Frontal cortex (tissue), 4 donors: ENCODE measurements at places on chromosomes 3 and 15.

DNA sequence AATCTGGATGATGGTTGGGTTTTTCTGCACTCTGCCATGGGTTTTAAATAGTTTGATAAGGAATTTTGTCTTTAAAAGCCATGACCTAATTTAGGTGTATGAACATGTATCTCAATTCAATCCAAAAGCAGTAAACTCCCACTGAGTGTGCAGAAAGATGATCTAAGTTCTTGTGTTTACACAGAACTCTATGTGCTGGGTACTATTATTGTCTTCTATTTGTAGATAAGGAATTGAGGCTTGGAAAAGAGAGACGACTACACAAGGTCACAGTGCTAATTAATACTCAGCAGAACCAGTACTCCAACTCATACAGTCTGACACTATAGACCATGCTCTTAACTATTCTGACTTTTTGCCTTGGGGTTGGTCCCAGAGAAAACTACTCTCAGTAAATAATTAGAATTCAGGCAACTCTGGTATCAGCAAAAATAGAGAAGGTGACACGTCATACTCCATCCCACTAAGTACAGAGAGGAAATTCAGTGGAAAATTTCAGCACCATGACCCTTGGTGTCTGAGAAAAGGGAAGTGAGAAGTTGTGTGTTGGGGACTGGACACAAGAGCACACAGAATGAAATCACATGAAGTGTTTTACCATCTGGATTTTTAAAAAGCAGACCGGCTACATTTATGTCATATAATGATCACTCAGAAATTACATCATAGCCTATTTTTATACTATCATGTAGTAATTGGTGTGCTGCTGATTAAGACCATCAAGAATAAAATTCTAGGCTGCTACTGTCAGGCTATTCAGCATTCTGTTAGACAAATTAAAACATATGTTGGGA lies 18.3 kb upstream of the MYH15 start:
- DNase-seq: no peak

DNA sequence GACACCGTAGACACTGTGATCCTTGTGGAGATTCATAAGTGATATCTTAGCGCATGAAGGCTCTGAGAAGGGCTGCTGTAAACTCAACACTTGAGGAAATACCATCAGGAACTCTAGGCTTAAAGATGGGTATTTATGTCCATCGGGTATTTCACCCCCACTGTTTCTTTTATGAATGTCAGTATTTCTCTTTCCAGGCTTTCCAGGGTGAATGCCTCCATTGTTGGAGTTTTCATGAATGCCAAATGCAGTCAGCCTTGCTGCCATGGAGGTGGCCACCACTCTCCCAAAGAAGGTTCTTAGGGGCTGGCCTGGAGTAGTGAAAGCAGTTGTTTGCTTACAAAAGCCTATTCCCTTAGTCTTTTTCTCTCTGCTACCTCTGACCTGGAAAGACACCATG lies 259.2 kb downstream of the SLCO3A1 start:
- DNase-seq: no peak

DNA sequence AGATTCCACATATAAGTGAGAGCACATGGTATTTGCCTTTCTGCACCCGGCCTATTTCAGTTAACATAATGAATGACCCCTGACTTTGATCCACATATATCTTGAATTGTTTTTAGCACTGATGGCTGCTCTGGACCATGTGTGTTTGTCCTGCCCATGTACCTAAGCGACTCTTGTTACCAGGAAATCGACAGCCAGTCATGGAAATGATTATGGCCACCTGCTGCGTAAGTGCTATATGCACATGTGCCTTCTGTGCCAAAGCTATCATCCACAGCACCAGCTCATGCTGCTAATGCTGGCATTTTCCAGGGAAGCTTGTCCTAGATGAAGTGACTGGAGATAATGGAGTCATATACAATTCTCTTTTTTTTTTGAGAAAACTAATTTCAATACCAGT lies 103.7 kb downstream of the PEX5L start:
- DNase-seq: no peak

- DNase-seq: no peak
These were observed 66.6 kb downstream of the PROS1 start for GRCh38 chr3:93907132-93907531.

DNA sequence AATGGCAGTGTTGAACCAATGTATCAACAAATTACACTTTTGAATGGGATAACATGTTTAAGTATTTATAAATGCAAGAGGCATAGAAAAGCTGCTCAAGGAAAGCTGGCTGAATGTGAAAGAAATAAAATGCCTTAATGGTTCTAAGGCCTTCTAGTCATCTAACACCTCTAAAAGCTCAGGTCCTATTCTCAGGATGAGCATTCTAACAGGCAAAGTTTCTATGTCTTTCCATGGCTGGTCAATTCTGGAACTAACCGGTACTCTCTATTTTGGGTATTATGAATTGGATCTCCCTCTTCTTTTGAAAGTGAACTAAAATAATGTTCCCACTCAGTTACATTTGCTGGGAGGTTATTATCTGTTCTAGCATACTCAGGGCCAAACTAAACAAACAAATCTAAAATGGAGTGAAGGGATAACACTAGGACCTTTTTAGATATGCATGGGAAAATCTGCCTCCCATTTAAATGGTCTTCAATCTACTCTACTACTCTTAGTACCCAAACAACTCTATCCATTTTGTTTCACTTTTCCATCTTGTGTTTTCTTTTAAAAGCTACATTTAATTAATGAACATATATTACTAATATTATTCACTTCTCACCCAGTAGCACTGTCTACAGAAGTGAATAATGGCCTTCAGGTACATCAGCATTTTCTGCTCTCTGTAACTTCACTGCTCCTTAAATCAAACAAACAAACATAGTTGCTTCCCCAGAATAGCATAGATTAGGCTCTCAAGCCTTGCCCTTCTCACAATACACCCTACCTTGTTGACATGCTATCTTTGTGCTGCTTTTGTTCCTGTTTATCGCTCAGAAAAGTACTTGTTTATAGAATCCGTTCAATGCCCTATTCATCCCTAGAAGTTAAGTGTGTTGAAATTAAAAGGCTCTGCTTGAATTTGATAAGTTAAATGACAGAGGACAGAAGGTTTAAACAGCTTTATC lies 46.4 kb downstream of the CBLB start:
- DNase-seq: no peak

DNA sequence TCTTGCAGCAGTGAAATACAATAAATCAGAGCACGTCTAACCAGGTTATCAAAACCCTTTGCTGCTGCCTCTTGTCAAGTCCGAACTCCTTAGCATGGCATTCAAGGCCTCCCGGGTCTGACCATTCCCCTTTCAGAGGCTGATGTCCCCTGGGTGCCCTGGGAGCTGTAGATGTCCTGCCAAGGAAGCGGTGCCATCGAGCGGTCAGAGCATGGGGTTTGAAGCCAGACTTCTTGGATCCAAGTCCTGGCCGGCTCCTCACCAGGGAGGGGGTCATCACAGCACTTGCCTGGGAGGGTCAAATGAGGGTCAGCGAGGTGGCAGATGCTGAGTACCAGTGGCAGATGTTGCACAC lies 496 bp downstream of the TF start:
- no peak for DNase-seq

- DNase-seq: no peak
These were observed 102.8 kb downstream of the LSAMP start for GRCh38 chr3:116342499-116342898.

DNA sequence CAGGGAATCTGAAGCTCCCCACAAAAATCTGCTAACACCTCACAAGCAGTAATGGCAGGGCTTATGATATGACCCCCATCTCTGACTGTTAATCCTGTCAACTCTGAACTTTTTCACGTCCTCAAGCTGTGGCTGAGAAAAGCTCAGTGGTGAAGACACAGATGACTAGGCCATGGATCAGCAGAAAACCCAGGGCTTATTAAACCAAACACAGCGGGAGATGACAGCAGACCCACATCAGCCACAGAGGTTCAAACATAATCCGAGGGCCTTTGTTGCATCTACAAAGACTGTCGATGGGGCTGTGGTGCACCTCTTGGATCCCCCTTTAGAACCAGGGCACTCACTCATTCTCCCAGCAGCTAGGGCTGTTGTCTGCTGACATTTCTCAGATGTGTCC lies 50.4 kb downstream of the GLB1 start:
- no peak for DNase-seq

DNA sequence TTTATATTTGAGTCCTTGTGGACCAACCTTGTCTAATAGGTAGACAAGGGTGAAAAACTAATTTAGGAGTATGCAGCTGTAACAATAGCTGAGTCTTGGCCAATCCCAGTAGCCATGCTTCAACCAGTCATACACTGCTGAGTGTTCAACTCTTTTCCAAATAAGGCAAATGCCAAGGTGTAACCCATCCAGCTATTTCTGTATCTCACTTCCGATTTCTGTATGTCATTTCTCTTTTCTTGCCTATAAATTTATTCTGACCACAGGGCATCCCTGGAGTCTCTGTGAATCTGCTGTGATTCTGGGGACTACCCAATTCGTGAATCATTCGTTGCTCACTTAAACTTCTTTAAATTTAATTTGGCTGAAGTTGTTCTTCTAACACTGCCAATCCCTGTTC lies 93.2 kb downstream of the MAGI1 start:
- no peak for DNase-seq

GRCh38 chr15:51842852-51843737 lies 13.6 kb downstream of the TMOD3 start:
- DNase-seq: no peak

DNA sequence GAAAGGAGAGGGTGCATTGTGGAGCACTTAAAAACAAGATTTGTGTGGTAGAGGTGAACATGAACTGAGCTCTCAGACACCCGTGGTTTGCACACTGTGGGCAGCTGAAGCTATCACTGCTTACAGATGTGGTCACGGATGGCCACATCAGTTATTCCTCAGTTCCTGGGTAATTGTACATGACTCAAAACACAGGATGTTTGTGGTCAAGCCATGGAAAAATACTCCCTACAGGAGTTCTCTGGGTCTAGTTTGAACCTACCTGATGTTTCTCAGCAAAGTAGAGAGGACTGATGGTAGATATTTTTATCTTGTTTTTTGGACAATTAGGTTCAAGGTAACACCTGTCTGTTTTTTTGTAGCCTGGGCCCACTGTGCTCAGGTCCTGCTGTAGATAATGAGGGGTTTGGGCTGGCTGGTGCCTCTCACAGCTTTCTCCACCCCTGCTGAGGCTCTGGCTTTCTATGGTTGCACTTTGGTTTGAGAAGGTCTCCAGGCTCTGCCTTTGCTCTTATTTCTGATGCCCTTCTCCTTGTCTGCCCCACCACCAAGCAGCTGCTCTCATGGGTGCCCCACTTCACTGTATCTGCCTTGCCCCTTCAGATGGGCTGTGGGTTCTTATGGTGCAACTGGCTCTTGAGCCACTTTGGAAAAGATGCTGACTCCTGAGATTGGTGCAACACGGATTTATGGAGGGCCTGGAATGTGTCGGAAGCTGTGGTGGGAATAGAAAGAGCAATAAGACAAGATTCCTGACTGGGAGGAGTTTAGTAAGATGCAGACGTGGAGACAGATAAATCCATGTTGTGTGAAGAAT lies 40.1 kb downstream of the CDCP1 start:
- no peak for DNase-seq

DNA sequence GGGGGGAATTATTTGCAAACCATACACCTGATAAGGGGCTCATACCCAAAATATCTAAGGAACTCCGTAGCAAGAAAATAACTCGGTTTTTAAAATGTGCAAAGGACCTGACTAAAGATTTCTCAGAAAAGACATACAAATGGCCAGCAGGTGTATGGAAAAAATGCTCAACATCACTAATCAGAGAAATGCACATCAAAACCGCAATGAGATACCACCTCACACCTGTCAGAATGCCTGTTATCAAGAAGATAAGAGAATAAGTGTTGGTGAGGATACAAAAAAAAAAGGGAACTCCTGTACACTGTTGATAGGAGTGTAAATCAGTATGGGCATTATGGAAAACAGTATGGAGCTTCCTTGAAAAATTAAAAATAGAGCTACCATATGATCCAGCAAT lies 89.4 kb downstream of the C3orf70 start:
- DNase-seq: no peak

DNA sequence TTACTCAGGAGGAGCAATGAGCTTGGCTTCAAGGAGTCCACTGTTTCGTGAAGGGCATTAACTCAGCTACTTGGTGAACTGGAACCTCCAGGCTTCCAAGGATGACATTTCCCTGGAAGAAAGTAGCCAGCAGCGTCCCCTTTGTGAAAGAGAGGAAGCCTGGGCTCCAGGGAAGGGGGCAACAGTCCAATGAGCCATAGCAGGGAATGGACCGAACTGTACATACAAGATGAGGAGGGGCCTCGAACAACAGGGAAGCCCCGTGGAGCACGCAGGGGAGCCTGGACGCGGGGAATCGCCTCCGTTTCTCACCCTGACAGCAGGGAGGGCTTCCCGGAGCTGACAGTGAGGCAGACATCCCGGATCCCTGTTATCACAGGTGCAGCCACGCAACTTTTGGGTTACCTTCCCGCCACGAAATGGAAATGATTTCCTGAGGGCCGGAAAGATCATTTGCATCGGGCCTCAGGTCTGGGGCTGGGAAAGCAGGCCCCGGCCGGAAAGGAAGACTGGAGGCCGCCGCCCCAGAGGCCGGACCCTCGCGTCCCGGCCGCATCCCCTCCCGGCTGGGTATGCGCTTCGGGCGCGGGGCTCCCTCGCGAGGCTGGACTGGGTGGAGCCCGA lies 475 bp upstream of the SPINT1 start:
- no peak for DNase-seq

GRCh38 chr15:60372756-60373155 lies 25.0 kb downstream of the ANXA2 start:
- DNase-seq: no peak

- DNase-seq: no peak
These were observed 48.5 kb upstream of the RAP2B start for GRCh38 chr3:153113541-153113940.

DNA sequence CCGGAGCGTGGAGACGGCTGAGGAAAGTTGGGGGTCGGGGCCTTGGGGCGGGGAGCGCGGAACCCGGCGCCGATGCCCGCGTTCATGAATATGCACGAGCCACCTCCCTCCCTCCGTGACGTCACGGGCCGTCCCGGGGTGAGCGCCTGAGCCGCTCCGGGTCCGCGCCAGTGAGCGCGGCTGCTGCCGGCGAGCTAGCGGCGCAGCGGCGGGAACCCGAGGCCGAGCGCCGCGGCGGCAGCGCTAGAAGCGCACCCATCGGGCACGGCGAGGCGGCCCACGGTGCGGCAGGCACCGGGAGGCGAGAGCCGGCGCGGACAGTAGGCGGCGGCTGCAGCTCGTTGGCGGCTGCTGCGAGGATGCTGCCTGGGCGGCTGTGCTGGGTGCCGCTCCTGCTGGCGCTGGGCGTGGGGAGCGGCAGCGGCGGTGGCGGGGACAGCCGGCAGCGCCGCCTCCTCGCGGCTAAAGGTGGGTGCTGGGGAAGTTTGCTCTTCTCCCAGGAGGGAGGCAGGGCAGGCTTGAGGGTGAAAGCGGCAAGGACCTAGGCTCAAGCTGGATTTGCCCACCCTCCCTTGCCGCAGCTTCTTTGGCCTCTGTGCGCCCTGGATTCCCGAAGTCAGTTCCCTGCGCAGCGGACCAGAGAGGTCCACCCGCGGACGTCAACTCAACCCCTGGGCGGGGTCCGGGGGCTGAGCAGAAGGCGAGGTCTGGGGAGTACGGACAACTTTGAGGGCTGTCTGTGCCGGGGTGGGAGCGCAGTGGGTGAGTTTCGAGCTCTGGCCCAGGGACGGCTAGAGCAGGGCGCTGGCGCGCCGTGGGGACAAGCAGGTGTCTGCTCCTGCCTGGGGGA lies at the start of gene CLSTN2:
Gene CLSTN2 (plus strand): TSS at position 170 of the 850 bp plus-strand sequence.
- peak; percentile 81 for DNase-seq

- no peak for DNase-seq
These were observed 187.1 kb upstream of the LPP start for GRCh38 chr3:187966636-187967406.

GRCh38 chr3:24264748-24265158 lies 229.9 kb downstream of the THRB start:
- DNase-seq: no peak

GRCh38 chr3:127816783-127817405 lies 5.4 kb downstream of the MGLL start:
- DNase-seq: no peak
